Spleen (tissue), 13 donors: ENCODE measurements at places on chromosomes 2 and 18. TPM values are rescaled to one million over a fixed set of nuclear protein-coding genes. Genes with fewer than 3 reads are reported as not detected.

The RAX gene
- total RNA-seq: not detected

The NEU2 gene
- not detected for total RNA-seq

The DAW1 gene
- total RNA-seq: not detected

The TCF23 gene
- total RNA-seq: 3.7 TPM

GRCh38 chr2:188326669-188327301, 35.1 kb downstream of the GULP1 start:
- DNase-seq: no peak
- no peaks in the 10 kb centered on the region for H3K4me1 ChIP-seq
- H3K36me3 ChIP-seq: no peaks in the 10 kb centered on the region
- no peak overlapping the region for H3K4me3 ChIP-seq
- no peaks in the 10 kb centered on the region for H3K27me3 ChIP-seq

DNA sequence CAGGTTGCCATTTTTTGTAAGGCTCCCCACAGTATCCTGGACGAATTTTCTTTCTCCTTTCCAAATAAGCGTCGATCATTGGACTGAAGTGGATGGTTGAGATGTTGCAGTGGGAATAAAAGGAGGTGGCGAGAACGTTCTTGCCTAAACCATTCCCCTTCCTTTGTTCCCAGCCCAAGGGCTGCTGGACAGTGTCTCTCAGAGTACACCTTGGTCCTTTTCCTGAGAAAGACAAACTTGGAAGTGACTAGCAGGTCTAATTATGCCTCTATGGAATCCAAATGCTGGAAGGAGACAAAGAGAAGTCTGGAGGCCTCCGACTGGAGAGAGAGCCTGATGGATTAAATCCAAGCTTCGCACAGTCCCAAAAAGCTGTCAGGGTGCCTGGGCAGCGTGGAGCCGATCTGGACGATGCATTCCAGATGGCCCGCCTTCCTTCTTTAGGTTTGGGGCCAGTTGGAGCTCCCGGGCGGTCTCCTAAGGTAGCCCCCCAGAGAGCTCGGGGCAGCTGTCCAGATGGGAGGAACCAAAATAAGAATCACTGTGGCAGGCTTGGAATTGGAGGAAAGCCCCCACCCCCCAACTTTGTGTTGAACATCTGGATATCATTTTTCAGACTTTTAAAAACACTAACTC, 186.8 kb downstream of the TMEM247 start:
- H3K4me3 ChIP-seq: no peak overlapping the region
- no peaks in the 10 kb centered on the region for H3K4me1 ChIP-seq
- no peak for DNase-seq
- no peaks in the 10 kb centered on the region for H3K27me3 ChIP-seq

DNA sequence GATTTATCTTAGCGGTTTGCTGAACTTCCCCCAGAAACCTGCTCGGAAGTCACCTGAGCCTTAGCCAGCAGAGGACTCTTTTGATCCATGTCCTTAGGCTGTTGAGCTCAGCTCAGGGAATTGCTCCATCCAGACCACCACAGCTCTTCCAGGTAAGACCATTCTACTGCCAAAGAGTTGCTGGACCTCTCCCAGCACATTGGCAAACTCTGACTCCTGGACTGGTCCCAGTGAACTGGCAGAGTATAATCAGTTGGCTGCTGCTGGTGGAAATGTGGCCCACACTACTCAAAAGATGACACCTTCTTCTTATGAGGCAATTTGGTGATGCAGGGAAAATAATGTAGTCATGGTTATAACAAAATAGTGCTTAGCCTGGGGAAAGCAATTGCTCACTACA, 308.8 kb upstream of the FIGN start:
- DNase-seq: no peak
- no peak overlapping the region for H3K4me3 ChIP-seq
- H3K27ac ChIP-seq: no peak overlapping the region
- no peaks in the 10 kb centered on the region for H3K4me1 ChIP-seq
- no peaks in the 10 kb centered on the region for H3K27me3 ChIP-seq
- H3K36me3 ChIP-seq: no peaks in the 10 kb centered on the region

GRCh38 chr18:75916624-75916982, 489.1 kb upstream of the SMIM21 start:
- H3K4me3 ChIP-seq: no peak overlapping the region
- peaks cover 10% of the 10 kb centered on the region for H3K27me3 ChIP-seq
- no peaks in the 10 kb centered on the region for H3K36me3 ChIP-seq
- H3K4me1 ChIP-seq: peaks cover 5% of the 10 kb centered on the region
- H3K27ac ChIP-seq: no peak overlapping the region

DNA sequence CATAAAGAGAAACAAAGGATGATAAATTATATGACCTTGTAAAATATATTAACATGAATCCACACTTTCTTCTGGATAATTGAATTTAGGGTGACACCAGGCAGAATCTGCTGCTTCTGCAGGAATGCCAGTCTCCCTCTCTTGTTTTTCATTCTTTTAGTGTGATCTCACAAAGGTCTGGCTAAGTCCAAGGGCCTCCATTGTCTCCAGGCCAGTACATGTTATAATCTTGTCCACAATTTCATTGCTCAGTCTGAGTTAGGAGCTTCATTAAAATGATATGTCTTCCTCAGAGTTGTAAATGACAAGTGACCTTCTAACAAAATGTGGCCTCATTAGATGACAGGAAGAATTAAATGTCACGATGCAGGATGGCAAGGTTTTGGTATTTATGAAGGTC, 110.2 kb downstream of the APOB start:
- peaks cover 12% of the 10 kb centered on the region for H3K4me1 ChIP-seq
- no peak for DNase-seq
- H3K36me3 ChIP-seq: no peaks in the 10 kb centered on the region
- H3K27me3 ChIP-seq: no peaks in the 10 kb centered on the region

DNA sequence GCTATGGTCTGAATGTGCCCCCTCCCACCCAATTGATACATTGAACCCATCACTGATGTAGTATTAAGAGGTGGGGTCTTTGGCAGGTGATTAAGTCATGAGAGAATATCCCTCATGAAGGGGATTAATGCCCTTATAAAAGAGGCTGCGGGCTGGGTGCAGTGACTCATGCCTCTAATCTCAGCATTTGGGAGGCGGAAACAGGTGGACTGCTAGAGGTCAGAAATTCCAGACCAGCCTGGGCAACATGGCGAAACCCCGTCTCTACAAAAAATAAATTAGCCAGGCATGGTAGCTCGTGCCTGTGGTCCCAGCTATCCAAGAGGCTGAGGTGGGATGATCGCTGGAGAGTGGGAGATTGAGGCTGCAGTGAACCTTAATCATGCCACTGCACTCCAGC, 14.3 kb downstream of the POLR2D start:
- DNase-seq: no peak
- peaks cover 33% of the 10 kb centered on the region for H3K36me3 ChIP-seq
- H3K27me3 ChIP-seq: no peaks in the 10 kb centered on the region
- no peak overlapping the region for H3K27ac ChIP-seq
- no peak overlapping the region for H3K4me3 ChIP-seq

DNA sequence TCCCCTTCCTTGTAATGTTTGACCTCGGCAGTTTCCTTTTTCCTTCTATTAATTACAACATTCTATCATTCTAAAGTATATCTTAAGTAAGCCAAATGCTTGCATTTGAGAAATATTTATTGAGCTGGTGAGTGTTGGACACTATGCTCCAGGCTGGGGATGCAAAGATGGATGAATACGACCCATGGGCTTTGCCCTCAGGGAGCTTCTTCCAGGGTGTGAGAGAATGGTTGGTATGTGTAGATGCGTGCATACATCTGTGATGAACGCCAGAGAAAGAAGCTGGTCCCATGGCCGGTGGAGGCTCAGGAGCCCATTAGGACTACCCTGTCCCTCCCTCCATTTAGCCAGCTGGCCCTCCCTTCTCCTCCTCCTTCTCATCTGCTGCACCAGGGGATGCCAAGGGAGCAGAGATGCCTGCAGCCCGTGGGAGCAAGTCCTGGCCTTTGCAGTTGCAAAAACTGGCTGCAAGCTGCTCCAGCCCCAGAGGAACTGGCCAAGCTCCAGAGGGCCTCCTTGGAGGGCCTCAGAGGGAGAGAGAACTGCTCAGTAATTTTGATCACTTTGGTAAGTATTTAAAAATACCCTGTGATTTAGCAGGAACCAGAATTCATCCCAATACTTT, 65.7 kb upstream of the FOSL2 start:
- H3K4me1 ChIP-seq: peaks cover 13% of the 10 kb centered on the region
- H3K27me3 ChIP-seq: no peaks in the 10 kb centered on the region
- H3K4me3 ChIP-seq: no peak overlapping the region
- no peak overlapping the region for H3K27ac ChIP-seq
- peaks cover 14% of the 10 kb centered on the region for H3K36me3 ChIP-seq
- DNase-seq: no peak

GRCh38 chr18:9561759-9562158, 52.6 kb downstream of the PPP4R1 start:
- DNase-seq: no peak
- no peaks in the 10 kb centered on the region for H3K4me1 ChIP-seq
- H3K27me3 ChIP-seq: no peaks in the 10 kb centered on the region
- H3K27ac ChIP-seq: no peak overlapping the region
- no peak overlapping the region for H3K4me3 ChIP-seq

DNA sequence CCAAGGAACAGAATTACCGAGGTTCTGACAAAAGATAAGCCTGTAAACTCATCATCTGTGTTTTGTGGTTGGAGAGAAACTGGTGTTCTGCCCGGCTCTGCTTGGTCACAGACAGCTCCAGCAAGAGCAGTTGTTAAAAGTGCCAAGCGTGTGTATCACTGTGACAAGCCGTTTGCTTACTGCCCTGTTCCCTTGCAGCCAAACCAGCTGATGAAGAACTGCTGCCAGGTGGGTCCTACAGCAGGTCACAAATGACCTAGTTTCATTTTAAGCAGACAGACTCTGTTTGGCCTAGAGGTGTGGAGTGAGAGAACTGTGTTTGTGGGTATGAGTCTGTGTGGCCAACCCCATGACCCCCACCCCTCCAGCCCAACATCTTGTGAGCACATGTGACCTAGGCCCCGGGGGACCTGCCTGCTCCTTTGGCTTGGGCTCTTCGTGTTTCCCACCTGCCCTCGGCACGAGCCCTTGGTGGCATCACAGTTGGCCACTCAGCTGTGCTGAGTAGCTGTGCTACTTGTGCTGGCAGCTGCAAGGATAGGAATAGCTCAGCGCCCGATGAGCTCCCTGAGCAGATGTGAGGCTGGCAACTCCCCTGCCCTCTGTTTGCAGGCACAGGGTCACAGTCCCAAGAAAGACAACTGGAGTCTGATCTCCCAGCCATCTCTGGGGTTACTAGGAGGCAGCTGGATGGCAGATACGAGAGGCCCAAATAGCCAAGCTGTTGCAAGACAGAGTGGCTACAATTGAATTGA, 9.7 kb downstream of the OXER1 start:
- H3K4me1 ChIP-seq: peaks cover 23% of the 10 kb centered on the region
- DNase-seq: peak; percentile 87
- H3K4me3 ChIP-seq: no peak overlapping the region
- no peaks in the 10 kb centered on the region for H3K36me3 ChIP-seq

- no peak overlapping the region for H3K27ac ChIP-seq
- DNase-seq: no peak
- no peaks in the 10 kb centered on the region for H3K27me3 ChIP-seq
- no peak overlapping the region for H3K4me3 ChIP-seq
- no peaks in the 10 kb centered on the region for H3K4me1 ChIP-seq
- H3K36me3 ChIP-seq: no peaks in the 10 kb centered on the region
These were observed 356.3 kb upstream of the CDH20 start for GRCh38 chr18:60976976-60977375.

- no peak for DNase-seq
- no peak overlapping the region for H3K27ac ChIP-seq
- no peak overlapping the region for H3K4me3 ChIP-seq
- no peaks in the 10 kb centered on the region for H3K27me3 ChIP-seq
These were observed 59.7 kb downstream of the MYO3B start for GRCh38 chr2:170237572-170238120.

- H3K4me3 ChIP-seq: no peak overlapping the region
- peaks cover 24% of the 10 kb centered on the region for H3K36me3 ChIP-seq
- H3K27me3 ChIP-seq: no peaks in the 10 kb centered on the region
- peaks cover 9% of the 10 kb centered on the region for H3K4me1 ChIP-seq
- no peak overlapping the region for H3K27ac ChIP-seq
- DNase-seq: no peak
These were observed 16.5 kb downstream of the GATA6 start for GRCh38 chr18:22185771-22186386.

GRCh38 chr2:71063216-71063615, 5.2 kb upstream of the NAGK start:
- peak; percentile 56 for DNase-seq
- H3K27ac ChIP-seq: peak overlapping the region; percentile 98
- H3K27me3 ChIP-seq: no peaks in the 10 kb centered on the region
- no peaks in the 10 kb centered on the region for H3K36me3 ChIP-seq
- no peak overlapping the region for H3K4me3 ChIP-seq

GRCh38 chr18:77334876-77335275, 85.2 kb downstream of the GALR1 start:
- DNase-seq: no peak
- H3K27ac ChIP-seq: no peak overlapping the region
- peaks cover 10% of the 10 kb centered on the region for H3K27me3 ChIP-seq
- no peaks in the 10 kb centered on the region for H3K4me1 ChIP-seq

DNA sequence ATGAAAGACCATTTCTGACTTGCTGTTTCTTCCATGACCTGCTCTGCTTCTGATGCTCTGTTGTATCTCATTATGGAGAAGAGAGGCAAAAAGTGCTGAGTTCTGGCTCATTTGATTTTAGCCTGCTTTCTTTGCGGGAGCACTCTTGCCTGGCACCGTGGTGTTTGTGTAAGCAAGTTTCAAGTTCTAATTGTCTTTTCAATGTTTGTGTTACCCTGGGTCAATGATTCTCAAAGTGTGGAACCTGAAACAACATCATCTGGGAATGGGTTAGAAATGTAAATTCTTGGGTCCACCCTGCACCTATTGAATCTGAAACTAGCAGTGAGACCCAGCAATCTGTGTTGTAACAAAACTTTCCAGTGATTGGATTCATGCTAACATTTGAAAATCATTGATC, 85.5 kb upstream of the STON1 start:
- H3K4me1 ChIP-seq: peaks cover 93% of the 10 kb centered on the region
- H3K36me3 ChIP-seq: no peaks in the 10 kb centered on the region
- DNase-seq: no peak
- H3K4me3 ChIP-seq: no peak overlapping the region
- H3K27ac ChIP-seq: no peak overlapping the region

GRCh38 chr2:86000938-86001312, 104.8 kb downstream of the POLR1A start:
- peak; percentile 19 for DNase-seq
- peaks cover 54% of the 10 kb centered on the region for H3K4me1 ChIP-seq
- no peaks in the 10 kb centered on the region for H3K36me3 ChIP-seq
- peak overlapping the region; percentile 87 for H3K27ac ChIP-seq

- H3K27ac ChIP-seq: peak overlapping the region; percentile 40
- no peaks in the 10 kb centered on the region for H3K36me3 ChIP-seq
- DNase-seq: peak; percentile 48
- no peak overlapping the region for H3K4me3 ChIP-seq
- no peaks in the 10 kb centered on the region for H3K27me3 ChIP-seq
- peaks cover 9% of the 10 kb centered on the region for H3K4me1 ChIP-seq
These were observed 35.8 kb downstream of the CIB4 start for GRCh38 chr2:26605195-26605998.

- no peaks in the 10 kb centered on the region for H3K36me3 ChIP-seq
- H3K4me3 ChIP-seq: no peak overlapping the region
- H3K27me3 ChIP-seq: no peaks in the 10 kb centered on the region
- no peak overlapping the region for H3K27ac ChIP-seq
- H3K4me1 ChIP-seq: no peaks in the 10 kb centered on the region
These were observed 223.7 kb upstream of the RAB6C start for GRCh38 chr2:129755786-129756185.

GRCh38 chr2:125310657-125311364, 1285.7 kb downstream of the CNTNAP5 start:
- H3K4me1 ChIP-seq: no peaks in the 10 kb centered on the region
- H3K36me3 ChIP-seq: no peaks in the 10 kb centered on the region
- no peak overlapping the region for H3K4me3 ChIP-seq
- no peak overlapping the region for H3K27ac ChIP-seq
- no peak for DNase-seq

- no peaks in the 10 kb centered on the region for H3K36me3 ChIP-seq
- no peak overlapping the region for H3K4me3 ChIP-seq
- DNase-seq: no peak
- no peaks in the 10 kb centered on the region for H3K27me3 ChIP-seq
- H3K27ac ChIP-seq: no peak overlapping the region
- H3K4me1 ChIP-seq: peaks cover 4% of the 10 kb centered on the region
These were observed 70.6 kb upstream of the TCF7L1 start for GRCh38 chr2:85062565-85062964.
